NCI-H1436 treated with DMSO at 0.1 percent for 48 hours (cell line): ENCODE measurements at places on chromosomes 12 and 14.

DNA sequence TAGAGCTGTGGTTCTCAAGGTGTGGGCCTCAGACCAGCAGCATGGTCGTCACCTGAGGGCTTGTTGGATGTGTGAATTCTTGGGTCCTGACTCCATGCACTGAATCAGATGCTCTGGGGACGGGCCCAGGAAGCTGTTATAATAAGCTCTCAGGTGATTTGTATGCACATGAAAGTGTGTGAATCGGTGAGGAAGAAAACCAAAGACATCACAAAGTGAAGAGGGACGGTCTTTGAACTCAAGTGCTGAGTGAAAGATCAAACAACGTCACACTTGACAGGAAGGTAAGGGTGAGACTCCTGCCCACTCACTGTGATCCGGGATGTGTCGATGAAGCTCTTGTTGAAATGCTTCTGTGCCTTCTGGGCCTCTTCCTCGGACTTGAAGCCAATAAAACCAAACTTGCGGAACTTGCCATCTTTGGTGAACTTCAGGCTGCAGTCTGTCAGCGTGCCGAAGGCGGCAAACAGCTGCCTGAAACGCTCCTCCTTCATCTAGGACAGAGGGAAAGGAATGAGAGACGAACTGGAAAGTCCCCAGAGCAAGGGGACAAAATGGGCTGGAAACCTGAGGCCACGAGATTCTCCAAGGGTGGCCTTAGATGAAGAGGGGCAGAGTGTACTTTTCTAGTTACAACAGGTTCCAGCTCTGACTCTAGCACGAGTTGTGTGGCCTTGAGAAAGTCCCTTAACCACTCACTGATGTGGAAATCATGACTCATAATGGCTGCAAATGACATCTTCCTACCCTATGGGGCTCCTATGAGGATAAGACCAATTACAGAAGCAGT lies 4.0 kb downstream of the RBM19 start:
- no peak for DNase-seq

DNA sequence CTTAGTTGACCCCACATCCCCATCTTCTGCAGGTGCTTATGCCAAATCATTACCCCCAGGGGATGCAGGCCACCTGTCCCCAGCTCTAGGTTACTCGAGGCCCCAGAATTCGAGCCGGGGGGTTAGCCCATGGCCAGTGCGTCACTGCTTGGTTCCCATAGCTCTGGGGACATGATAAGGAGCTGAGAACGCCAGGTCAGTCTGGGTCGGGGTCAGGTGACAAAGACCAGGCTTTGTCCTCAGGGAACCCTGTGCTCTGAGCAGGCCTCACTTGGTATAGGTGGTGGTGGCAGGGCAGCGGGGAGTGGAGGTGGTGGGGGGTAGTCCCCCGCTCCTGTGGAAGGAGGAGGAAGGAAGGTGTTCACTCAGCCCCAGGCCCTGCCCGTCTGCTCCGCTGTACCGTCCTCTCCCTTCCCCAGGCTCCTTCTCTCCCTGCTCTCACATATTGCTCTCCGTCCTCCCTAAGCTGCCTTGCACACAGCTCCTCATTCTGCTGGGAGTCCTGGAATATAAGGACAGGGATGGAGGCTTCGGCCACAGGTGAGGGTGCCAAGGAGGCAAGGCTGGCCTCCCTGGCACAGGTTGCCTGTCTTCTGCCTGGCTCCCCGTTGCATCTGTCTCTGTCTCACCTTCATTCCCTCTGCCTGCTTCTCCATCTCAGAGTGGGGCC lies 2.0 kb upstream of the MYH6 start:
- no peak for DNase-seq

DNA sequence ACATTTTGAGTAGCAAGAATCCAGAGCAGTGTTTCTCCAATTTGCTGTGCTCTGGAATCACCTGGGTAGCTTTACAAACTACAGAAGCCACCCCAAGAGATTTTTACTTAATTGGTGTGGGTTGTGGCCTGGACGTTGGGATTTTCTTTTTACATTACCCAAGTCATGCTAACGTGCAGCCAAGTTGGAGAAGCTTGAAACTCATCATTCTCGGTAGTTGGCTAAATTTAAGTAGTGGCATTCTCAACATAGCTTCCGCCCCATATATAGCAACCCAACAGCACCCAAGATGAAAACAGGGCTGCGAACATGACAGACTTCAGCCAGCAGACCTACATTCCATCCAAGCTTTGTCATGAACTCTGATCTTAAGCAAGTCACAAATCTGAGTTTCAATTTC lies 25.0 kb downstream of the DAD1 start:
- DNase-seq, result no peak

DNA sequence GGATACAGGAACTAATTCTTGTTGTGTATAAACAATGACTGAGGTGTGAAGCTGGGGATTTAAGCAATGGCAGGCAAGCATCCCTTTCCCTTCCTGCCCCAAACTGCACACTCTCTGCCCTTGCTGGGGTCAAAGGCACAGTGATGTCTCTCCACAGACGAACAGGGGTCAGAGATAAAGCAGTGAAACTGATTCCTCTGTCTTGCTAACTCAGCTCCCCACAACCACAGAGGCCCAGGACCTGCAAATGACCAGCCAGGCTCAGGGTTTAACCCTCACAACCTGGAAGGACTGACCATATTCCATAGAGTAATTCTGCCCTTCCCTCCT lies 67.2 kb downstream of the CCDC88C start:
- DNase-seq, result no peak

DNA sequence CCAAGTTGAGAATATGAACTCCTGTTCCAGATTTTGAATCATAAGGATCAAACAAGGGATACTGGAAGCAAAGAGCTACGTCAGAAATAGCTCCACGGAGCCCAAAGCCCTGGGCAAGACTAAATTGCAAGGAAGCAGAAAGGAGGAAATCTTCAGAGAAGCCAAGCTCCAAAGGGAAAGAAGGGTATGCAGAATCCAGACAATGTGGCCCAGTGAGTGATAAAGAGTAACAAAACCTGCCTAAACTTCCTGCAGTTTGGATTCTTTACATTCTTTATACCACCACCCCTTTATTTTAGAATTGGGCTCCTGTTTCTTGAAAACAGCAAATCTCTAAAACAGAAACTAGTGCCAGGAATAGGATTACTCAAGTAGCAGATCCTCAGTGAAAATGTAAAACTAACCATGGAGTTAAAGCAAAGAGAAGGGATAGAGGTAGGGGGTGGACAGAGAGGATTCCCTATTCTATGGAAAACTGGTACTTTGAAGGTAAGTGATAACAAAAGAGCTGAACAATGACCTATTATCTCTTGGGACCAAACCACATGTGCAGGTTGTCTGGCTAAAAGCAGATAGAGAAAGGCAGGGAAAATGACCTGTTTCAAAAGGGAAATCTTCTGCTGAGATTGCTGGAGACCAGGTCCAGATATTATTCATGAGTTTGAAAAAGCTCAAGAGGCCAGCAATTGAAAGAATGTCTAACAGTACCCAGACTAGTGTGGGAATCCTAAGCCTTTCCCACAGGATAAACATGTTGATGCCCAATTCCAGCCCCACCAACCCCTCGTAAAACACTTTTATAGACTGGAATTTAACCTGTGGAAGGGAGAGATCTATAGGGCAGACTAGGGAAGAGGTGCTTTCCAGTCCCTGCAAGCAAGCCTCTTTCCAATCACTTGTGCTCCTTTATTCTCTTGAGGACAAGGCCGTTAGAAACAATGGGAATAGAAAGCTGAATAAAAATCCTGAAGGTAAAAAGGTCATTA lies 24.5 kb downstream of the MBIP start:
- no peak for DNase-seq

- no peak for DNase-seq
Measured at GRCh38 chr12:95318071-95318545, 100.5 kb downstream of the VEZT start.

GRCh38 chr14:72000907-72001306 lies 68.7 kb downstream of the RGS6 start:
- no peak for DNase-seq

- no peak for DNase-seq
Measured at GRCh38 chr14:102772781-102773570, 4.3 kb upstream of the TRAF3 start.

- no peak for DNase-seq
Measured at GRCh38 chr14:71675126-71675899, 256.9 kb upstream of the RGS6 start.

GRCh38 chr12:75840994-75841355 lies 190.6 kb downstream of the PHLDA1 start:
- no peak for DNase-seq

DNA sequence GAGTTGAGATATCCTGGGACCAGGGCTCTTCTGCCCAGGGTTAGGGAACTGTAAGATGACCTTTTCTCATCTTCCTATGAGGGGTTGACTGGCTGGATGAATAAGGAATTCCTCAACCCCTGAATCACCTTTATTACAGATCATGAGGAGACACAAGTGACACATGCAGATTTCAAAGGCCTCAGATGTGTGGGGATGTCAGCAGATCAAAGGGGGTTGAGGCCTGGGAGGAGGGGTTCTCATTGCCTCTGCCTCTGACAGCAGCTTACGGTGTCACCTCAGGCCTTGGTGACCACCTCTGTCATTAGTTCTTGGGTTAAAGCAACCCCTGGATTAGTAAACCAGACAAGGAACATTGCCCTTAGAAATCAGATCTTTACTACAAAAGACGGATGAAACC lies 2.1 kb upstream of the KRT72 start:
- no peak for DNase-seq

DNA sequence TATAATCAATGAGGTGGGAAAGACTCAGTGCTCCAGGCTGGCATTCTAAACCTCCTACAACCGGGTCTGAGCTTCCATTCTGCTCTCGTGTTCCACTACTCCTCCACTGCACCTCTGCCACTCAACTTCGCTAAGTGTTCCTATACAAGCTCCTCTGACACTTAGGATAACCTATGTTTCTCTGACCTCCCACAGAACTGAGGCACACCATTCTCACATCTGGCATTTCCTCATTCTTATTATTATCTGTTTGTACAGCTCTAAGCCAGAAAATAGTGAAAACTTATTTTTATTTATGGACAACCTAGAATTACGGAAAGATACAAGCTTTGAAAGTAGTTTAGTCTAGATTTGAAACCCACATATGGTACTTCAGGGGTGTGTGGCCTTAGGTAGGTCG lies 127.0 kb downstream of the MED13L start:
- DNase-seq, result no peak

DNA sequence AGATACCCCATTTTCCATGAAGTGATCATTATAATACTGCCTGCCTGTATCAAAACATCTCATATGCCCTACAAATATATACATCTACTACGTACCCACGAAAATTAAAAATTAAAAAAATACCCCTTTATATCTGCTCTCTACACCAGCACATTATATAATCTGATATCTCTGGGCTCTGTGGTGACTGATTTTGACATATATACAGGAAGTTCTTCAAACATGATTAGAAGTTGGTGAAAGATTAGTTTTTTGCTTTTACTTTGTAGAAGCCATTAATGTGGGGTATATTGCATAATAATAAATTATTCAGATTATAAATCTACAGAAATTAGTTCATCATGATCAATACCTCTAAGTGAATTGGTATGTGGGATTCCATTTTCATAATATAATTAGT lies 126.7 kb upstream of the MDM1 start:
- DNase-seq, result no peak

DNA sequence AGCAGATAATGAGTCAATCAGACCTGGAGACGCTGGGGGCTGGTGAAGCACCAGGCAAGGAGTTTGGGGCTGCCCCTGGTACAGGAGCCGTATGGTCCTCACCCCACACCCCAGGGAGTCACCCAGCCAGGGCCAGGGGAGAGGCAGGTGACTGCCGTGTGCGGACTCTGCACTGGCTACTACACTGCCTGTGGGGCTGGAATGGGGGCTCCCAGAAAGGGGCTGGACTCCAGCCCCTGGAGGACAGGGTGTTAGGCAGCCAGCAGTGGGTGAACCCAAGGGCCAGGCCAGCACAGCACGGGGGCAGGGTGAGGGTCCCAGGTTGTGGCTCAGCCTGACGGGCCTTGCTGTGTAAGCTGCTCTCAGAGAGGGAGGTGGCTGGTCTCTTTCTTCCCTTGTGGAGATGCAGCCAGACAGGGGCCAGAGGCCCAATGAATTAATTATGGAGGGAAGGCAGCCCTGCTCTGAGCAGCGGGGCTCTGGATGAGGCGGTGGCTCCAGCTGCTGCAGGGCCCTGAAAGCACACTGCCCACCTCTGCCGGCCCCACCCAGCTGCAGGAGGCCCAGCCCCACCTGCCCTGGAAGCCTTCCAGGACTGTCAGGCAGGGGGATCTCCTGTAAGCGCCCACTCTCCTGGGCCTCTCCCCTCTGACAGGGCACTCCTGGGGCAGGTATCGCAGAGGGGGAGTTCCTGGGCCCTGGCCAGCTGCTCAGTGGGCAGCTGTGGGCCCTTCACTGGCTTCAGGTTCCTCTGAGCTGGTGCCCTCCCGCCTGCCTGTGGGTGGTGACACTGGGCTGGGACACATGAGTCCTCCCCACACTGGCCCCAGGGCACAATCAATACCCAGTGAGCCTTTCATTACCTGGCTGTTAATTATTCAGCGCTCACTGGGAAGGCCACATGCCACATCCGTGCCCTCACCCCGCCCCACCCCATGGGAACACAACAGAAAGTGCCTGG lies 142.5 kb upstream of the C14orf180 start:
- DNase-seq, result no peak

DNA sequence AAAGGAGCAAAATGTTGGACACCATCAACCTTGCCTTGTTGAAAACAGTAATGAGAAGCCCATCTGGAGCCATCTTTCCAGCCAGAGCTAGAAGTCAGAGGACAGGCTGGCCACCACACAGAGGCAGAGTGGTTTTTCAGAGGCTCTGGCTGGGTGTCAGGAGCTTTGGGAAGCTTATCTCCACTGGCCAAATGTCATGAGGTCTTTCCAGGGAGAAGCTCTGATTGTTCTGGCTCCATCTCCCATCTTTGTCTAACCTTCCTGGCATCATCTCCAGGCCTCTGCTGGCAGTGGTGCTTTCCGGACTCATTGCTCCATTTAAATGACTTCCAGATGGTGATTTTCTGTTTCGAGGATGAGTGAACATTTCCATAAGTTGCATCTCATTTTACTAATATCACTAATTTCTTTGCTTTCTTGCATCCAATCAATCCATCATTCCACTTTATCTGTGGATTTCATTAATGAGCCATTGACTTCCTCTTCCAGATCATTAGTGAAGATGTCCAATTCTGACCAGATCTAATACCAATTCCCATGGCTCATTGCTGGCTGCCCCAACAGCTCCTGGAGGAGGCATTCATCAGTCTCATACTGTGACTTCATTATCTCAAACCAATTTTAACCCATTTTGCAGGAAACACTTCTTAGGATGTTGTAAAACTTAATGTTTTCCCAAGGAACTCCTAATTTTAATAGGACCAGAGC lies 35.3 kb upstream of the TMTC1 start:
- no peak for DNase-seq

GRCh38 chr14:92481811-92482555 lies 31.6 kb upstream of the RIN3 start:
- DNase-seq, result no peak

- DNase-seq, result no peak
Measured at GRCh38 chr12:127667131-127667685, 599.8 kb upstream of the TMEM132C start.
